Hepatocyte (in vitro differentiated cells): ENCODE measurements at places on chromosomes 13 and 19. TPM values are rescaled to one million over a fixed set of nuclear protein-coding genes. Genes with fewer than 3 reads are reported as not detected.

GRCh38 chr13:98182589-98182988, 5.5 kb upstream of the RNF113B start:
- no peaks in the 10 kb centered on the region for H3K36me3 ChIP-seq
- no peak overlapping the region for H3K27ac ChIP-seq
- H3K4me1 ChIP-seq, result no peaks in the 10 kb centered on the region
- no peak for DNase-seq
- H3K4me3 ChIP-seq, result no peak overlapping the region

- DNase-seq, result peak; percentile 76
- peaks cover 10% of the 10 kb centered on the region for H3K4me1 ChIP-seq
- H3K27me3 ChIP-seq, result peaks cover 21% of the 10 kb centered on the region
- H3K4me3 ChIP-seq, result peak overlapping the region; percentile 40
- H3K36me3 ChIP-seq, result no peaks in the 10 kb centered on the region
Observed at GRCh38 chr19:32041681-32042292, 303.6 kb upstream of the ZNF507 start.

GRCh38 chr13:32823597-32823996, 192.6 kb upstream of the KL start:
- H3K4me1 ChIP-seq, result peaks cover 6% of the 10 kb centered on the region
- H3K27me3 ChIP-seq, result no peaks in the 10 kb centered on the region
- H3K4me3 ChIP-seq, result no peak overlapping the region
- H3K36me3 ChIP-seq, result no peaks in the 10 kb centered on the region
- DNase-seq, result no peak

DNA sequence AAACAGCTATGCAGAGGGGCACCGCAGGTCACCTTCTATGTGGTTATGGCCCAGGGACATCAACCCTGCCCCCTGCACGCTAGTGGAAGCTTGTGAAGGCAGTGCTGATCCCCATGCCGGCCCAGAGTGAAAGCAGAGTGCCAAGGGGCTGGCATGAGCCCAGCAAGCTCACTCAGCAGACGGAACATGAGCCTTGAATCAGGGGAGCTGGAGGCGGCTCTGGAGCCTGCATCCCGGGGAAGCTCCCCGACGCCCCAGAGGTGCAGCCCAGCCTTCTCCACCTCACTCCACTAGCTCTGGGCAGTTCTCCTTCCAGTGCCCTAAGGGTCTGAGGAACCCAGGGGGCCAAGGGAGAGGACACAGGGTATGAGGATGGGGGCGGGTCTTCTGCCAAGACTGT, 19.0 kb upstream of the ISYNA1 start:
- H3K4me1 ChIP-seq, result peaks cover 10% of the 10 kb centered on the region
- no peak for DNase-seq
- H3K36me3 ChIP-seq, result no peaks in the 10 kb centered on the region
- H3K27ac ChIP-seq, result no peak overlapping the region
- H3K4me3 ChIP-seq, result no peak overlapping the region

CD320 gene
- total RNA-seq, result 44.5 and 53.8 TPM in 2 replicates

MEF2B gene
- total RNA-seq, result 0.32 and 0.70 TPM in 2 replicates

ZNF675 gene
- 16.5 and 16.7 TPM in 2 replicates for total RNA-seq
